Activated naive CD4-positive, alpha-beta T cell treated with anti-CD3 and anti-CD28 coated beads for 36 hours (primary cell): ENCODE measurements at places on chromosomes 3 and 15. TPM values are rescaled to one million over a fixed set of nuclear protein-coding genes. Genes with fewer than 3 reads are reported as not detected.

The GOLGA6L7 gene
- total RNA-seq = not detected

The DUOX1 gene
- total RNA-seq = 0.17 TPM

The C3orf38 gene
- 16.7 TPM for total RNA-seq

The RARB gene
- total RNA-seq = not detected

The OSBPL10 gene
- 6.1 TPM for total RNA-seq

The CADM2 gene
- not detected for total RNA-seq

The RGMA gene
- total RNA-seq = 0.69 TPM

The NDN gene
- total RNA-seq = 1.6 TPM

The FOXL2NB gene
- not detected for total RNA-seq

The COLQ gene
- 0.62 TPM for total RNA-seq

The GASK1A gene
- total RNA-seq = not detected

The CNTN6 gene
- total RNA-seq = not detected

The ZBTB38 gene
- 18.6 TPM for total RNA-seq

The CPN2 gene
- not detected for total RNA-seq

The RBP2 gene
- total RNA-seq = not detected

The CSTA gene
- total RNA-seq = not detected

The PTH1R gene
- total RNA-seq = not detected

The TNFAIP8L3 gene
- total RNA-seq = not detected

The GRK7 gene
- not detected for total RNA-seq

The TMEM207 gene
- not detected for total RNA-seq

The UBP1 gene
- 44.0 TPM for total RNA-seq

The CYP1A2 gene
- not detected for total RNA-seq

The FMN1 gene
- 0.02 TPM for total RNA-seq

The POMGNT2 gene
- 7.6 TPM for total RNA-seq

The LDHAL6B gene
- total RNA-seq = not detected
